ENCODE measurements at places on chromosomes 13 and 19.

DNA sequence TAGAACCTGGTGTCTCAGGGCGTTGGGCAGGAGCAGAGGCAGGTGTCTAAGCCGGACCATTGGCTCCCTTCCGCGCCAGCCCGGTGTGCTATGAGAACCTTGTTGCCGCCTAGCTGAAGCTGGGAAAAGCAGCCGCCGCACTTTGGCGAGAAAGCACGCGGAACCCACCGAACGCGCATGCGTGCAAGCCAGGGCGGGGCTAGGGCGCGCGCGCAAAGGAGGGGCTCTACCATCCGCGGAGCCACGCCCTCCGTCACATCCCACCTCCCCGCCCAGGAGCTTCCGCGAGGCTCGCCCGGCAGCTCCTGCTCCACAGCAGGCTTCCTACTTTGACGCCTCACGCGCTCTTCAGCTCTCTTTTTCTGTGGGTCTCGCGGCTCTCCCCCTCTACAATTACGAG is 51.3 kb downstream of the WDR87 start:
- no peak for DNase-seq

GRCh38 chr19:13118424-13119193 is 545 bp downstream of the NACC1 start:
- DNase-seq: peak; percentile 29

DNA sequence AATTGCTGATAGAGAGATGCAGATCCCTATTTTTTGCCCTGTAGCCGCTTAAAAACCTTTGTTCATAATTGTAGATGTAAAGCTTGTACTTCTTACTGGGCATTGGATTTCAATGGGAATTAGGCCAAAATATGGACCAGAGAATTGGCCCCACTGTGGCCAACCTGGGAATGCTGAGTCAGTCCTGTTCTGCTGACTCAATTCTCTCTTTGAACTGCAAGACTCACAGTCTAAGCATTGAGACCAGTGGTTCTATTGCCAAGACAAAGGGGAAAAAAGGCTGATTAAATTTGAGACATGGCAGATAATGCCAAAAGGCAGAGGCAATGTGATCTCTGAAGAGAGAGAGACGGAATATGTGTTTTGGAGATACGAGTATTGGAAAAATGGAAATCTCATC is 72.5 kb upstream of the UBL3 start:
- no peak for DNase-seq

DNA sequence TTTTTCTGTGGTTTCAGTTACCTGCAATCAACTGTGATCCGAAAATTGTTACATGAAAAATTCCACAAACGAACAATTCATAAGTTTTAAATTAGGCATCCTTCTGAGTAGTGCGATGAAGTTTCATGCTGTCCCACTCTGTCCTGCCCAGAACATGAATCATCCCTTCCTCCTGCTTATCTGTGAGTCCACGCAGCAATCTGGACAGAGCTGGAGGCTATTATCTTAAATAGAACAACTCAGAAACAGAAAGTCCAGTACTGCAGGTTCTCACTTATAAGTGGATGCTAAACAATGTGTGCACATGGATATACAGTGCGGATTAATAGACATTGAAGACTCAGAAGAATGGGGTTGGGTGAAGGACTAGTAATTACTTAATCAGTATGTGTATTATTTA is 583.7 kb upstream of the SPRY2 start:
- DNase-seq: no peak

DNA sequence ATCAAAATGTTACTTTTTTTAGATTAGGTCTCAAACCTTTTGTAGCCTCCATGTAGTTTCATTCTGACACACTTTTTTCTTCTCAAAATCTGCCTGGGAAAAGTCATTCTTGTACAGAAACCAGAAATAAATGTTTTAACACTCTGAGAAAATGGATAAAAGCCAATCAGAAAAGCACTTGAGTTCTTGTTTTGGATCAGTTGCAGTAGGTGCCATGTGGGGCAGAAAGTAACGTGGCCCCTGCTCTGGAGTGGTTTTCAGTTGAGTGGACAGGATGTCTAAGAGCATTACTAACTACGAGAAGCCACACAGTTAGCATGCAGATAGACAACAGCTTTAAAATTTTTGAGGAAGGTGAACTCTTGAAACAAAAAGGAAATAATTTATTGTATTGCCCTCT is 19.1 kb downstream of the GPR183 start:
- DNase-seq: no peak

- DNase-seq: no peak
Observed at GRCh38 chr13:114103801-114104654, 28.4 kb downstream of the RASA3 start.

DNA sequence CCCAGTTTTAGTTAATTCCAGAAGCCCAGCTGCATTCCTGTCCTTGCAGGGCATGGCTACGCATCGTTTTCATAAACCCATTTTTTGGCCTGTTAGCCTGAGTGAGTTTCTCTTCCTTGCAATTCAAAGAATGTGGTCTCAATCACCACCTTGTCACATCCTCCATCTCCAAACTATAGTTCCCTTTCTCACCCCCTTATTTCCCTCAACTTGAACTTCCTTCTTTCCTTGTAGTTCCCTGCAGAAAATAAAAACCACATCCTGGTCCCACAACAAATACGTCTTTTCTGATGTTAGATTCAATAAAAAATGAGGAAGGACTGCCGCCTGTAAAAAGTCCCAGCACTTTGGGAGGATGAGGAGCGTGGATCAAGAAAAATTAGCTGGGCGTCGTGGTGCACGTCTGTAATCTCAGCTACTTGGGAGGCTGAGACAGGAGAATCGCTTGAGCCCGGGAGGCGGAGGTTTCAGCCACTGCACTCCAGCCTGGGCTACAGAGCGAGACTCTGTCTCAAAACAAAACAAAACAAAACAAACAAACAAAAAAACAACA is 13.2 kb downstream of the ADGRE3 start:
- DNase-seq: no peak

- DNase-seq: no peak
Observed at GRCh38 chr19:50496189-50497021, 14.6 kb downstream of the JOSD2 start.

- no peak for DNase-seq
Observed at GRCh38 chr19:45218911-45219743, 26.1 kb downstream of the EXOC3L2 start.

- no peak for DNase-seq
Observed at GRCh38 chr19:50300051-50300450, 29.1 kb downstream of the KCNC3 start.

DNA sequence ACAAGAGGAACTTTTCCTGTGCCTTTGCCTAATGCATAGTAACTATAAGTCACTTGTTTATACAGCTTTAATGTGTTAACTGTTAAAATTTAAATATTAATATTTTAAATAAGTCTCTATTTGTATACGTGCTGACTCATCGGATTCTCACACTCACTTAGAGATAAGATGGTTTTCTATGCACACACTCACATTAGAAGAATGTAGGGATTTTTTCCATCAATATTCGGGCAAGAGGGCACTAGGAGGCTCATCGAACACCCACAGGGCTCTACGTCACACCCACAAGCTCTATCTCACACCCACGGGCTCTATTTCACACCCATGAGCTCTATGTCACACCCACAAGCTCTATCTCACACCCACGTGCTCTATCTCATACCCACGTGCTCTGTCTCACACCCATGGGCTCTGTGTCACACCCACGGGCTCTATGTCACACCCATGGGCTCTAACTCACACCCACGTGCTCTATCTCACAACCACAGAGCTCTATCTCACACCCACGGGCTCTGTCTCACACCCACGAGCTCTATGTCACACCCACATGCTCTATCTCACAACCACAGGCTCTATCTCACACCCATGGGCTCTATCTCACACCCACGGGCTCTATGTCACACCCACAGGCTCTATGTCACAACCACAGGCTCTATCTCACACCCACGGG is 73.4 kb downstream of the COL4A2 start:
- DNase-seq: no peak

DNA sequence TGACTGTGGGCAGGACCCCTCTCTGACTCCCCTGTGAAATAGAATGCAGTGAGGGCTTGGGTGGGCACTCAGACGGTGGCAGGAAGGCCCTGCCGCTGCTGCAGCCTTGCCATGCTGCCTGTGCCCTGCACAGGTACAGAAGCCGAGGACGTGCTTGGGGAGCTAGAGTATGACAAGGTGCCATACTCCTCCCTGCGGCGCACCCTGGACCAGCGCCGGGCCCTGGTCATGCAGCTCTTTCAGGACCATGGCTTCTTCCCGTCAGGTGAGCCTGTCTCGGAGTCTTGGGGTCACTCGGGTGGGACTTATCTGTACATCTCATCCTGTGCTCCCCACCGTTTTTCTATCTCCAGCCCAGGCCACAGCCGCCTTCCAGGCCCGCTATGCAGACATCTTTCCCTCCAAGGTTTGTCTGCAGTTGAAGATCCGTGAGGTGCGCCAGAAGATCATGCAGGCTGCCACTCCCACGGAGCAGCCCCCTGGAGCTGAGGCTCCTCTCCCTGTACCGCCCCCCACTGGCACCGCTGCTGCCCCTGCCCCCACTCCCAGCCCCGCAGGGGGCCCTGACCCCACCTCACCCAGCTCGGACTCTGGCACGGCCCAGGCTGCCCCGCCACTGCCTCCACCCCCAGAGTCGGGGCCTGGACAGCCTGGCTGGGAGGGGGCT is 7.3 kb upstream of the PRR19 start:
- no peak for DNase-seq

- DNase-seq: no peak
Observed at GRCh38 chr19:8512115-8512967, 1.6 kb downstream of the ZNF414 start.

- peak; percentile 85 for DNase-seq
Observed at GRCh38 chr13:101289764-101290163, 126.5 kb downstream of the NALCN start.

DNA sequence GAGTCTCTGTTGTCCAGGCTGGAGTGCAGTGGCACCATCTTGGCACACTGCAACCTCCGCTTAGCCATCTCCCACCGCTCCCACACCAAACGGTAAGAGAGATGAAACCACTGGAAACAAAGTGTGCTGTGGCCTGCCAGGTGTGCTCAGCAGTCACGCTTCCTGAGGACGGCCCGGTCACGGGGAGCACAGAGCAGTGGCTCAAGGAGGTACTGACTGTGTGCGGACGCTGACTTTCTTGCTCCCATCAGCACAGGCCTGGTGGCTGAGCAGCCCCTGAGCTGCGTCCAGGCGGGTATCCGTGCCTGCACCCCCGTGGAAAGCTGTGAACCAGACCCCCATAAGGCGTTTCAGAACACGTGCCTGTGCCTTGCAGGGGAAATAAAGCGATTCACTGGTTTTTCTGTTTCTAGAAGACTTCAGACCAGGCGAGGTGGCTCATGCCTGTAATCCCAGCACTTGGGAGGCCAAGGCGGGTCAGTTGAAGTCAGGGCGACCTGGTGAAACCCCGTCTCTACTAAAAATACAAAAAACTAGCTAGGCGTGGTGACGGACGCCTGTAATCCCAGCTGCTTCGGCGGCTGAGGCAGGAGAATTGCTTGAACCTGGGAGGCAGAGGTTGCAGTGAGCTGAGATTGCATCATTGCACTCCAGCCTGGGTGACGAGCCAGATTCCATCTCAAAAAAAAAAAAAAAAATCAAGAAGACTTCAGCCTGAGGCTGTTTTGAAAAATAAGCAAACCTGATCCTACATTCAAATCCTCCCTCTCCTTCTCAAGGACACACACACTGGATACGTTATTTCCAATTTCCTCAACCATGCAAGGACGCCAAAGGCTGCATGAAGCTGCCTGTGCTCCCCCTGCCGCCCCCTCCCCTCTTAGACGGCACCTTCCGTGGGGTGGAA is 25.5 kb downstream of the ADPRHL1 start:
- DNase-seq: no peak

DNA sequence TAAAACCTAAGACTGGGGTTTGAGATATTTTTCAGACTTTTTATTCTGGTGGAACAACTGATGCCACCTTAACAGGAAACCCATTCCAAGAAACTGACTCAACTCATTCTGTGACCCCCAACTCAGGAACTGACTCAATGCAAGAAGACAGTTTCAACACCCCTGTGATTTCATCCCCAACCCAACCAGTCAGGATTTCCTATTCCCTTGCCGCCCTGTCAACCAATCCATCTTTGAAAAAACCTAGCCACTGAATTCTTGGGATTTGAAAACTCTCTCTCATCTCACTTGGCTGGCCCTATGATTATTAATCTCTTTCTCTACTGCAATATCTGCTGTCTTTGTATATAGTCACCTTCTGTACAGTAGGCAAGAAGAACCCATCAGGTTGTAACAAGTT is 1211.9 kb upstream of the ATXN8OS start:
- DNase-seq: no peak

- DNase-seq: peak; percentile 37
Observed at GRCh38 chr19:18058208-18059009, 28.3 kb downstream of the IL12RB1 start.

DNA sequence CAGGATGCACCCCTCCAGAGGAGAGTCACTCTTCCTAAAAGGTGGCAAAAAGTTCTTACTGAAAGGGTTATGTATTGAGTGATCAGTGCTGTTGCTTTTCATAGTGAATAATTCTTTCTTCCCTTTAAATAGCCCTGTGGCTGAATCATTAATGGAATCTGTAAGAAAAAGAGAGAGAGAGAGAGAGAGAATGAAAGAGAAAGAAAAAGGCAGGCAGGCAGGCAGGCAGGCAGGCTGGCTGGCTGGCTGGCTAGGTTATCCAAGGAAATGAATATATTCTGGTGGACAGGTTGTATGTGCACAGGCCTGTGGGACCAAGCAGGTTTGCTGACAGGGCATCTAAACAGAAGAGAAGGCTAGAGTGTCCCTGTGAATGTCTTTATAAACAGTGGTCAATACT is 100.5 kb downstream of the DLEU7 start:
- DNase-seq: no peak

- DNase-seq: no peak
Observed at GRCh38 chr19:51181913-51182419, 39.9 kb downstream of the SIGLEC7 start.

GRCh38 chr19:4870025-4870700 is 2.7 kb upstream of the PLIN3 start:
- DNase-seq: no peak

DNA sequence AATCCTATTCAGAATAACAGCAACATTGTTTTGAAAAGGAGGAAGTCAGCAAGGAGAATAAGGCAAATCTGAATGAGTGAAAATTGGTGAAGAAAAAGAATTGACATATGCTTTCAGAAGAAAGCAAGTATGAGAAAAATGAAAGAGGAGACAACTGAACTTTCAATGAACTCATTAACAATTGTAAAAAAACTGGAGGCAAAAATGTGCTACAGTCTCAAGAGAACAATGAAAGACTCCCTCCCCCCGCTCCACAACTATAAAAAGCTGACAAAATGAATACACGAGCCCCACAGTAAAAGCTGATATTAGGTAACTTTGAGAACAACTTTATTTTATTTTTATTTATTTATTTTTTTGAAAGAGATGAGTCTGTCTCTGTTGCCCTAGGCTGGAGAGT is 373.1 kb downstream of the DIAPH3 start:
- DNase-seq: no peak

- no peak for DNase-seq
Observed at GRCh38 chr13:34421858-34422475, 520.1 kb upstream of the NBEA start.

GRCh38 chr19:34494601-34495000 is 13.0 kb downstream of the WTIP start:
- no peak for DNase-seq

DNA sequence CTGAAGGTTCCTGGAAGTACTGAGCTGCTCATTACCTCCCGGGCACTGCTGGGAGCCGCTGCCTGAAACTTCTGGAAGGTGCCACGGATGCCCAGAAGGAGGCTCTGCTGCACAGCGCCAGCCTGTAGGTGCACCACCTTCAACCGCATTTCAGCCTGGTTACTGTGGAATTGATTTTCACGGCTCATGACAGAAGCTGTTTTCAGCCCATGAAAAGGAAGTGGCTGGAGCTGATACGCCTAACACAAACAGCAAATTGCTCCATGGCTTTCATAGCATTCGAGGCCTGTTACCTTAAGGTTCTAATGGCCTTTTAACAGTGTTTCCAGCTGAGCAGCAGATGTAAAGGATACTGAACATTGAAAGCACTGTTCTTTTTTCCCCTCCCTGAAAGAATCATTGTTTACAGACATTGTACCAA is 22.0 kb downstream of the GPC6 start:
- DNase-seq: peak; percentile 97

Data from DMS153 (cell line).